ENCODE measurements at places on chromosomes 3 and 15.
A peak's percentile ranks its signal among the peaks of the same experiment; 100 is the strongest.

- no peak for DNase-seq
Measured at GRCh38 chr3:50620420-50620819, 3.5 kb downstream of the MAPKAPK3 start.

DNA sequence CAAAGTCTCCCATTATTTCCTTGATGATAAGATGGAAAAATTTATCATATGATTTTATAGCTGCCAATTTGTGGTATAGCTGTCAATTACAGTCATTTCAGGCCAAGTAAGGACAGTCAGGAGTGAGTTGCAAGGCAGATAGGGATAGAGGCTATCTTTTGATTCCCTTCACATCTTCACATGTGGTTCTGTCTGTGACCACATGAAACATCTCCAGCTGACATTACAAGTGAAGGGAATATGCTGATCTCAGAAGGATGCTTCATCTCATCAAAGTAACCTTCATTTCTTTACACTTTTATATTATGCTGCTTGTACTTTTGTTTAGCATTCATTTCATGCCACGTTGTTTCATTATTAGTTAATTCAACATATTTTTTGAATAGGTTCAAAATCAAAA, 136.9 kb upstream of the CFAP20DC start:
- no peak for DNase-seq

- peak; percentile 36 for DNase-seq
Measured at GRCh38 chr15:66923438-66923881, 141.9 kb upstream of the SMAD3 start.

DNA sequence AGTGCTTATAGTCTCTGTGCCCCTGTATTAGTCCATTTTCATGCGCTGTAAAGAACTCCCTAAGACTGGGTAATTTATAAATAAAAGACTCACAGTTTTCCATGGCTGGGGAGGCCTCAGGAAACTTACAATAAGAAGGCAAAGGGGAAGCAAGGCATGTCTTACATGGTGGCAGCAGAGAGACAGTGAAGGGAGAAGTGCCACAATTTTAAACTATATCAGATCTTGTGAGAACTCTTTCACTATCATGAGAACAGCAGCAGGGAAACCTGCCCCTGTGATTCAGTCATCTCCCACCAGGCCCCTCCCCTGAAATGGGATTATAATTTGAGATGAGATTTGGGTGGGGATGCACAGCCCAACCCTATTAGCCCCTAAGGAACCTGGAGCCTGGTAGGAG, 243.2 kb downstream of the EDEM1 start:
- DNase-seq = no peak

- DNase-seq = no peak
Measured at GRCh38 chr3:66572090-66572675, 71.4 kb upstream of the LRIG1 start.

GRCh38 chr3:197539651-197540051, 16.1 kb downstream of the BDH1 start:
- no peak for DNase-seq

GRCh38 chr3:126664591-126665214, 9.8 kb upstream of the TXNRD3 start:
- DNase-seq = no peak

- no peak for DNase-seq
Measured at GRCh38 chr3:143479727-143480126, 360.2 kb downstream of the CHST2 start.

- DNase-seq = no peak
Measured at GRCh38 chr3:133570937-133571320, 2.6 kb upstream of the CDV3 start.

GRCh38 chr15:39579487-39580116, 1.3 kb upstream of the THBS1 start:
- DNase-seq = peak; percentile 3

DNA sequence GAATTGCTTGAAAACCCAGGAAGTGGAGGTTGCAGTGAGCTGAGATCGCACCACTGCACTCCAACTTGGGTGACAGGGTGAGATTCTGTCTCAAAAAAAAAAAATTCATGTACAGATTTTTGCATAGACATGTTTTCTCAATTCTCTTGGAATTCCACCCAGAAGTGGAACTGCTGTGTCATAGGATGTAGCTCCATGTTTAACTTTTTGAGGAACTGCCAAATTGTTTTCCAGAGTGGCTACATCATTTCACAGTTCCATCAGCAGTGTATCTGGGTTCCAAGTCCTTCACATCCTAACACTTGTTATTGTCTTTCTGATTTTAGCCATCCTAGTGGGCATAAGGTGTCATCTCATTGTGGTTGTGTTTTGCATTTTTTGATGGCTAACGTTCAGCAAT, 9.9 kb downstream of the CAPN7 start:
- DNase-seq = no peak

DNA sequence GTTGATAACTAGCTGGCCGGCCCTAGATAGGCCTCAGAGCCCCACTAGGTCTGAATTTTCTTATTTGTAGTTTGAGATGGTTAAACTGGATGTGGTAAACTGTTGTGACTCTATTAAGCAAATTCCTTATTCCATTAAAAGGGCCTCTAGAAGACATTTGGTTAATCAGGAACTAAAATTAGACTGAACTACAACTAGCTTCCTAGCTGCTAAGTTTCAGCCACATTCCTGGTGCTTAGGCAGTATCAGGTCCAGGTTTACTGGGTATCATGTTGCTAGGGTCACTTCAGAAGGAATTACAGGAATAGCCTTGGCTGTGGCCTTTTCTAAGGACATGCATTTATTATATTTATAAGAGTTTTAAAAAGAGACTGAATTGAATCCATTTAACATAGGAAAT, 136.3 kb downstream of the PLD1 start:
- no peak for DNase-seq

DNA sequence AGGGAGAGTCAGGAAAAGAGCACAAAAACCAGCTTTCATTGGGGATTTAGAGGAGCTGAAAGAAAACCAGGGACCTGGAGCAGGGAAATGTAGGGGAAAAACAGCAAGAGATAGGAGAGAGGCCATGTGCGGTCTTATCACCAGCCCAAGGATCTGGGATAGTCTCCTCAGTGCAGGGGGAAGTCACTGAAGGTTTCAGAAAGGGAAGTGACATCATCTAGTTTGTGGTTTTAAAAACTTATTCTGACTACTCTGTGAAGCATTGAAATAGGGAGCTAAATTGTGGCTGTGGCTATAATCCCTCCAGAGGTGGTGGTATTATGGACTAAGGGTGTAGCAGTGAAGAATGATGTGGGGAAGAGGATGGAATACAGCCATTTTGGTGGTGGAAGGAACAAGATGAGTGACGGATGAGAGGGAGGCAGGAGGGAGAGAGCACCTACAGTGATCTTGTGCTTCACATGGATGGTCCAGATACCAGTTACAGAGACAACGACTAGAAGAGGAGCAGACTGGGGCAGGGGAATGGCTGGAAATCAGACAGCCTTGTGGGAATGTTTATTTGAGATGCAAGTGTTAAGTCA, 72.7 kb downstream of the HMG20A start:
- DNase-seq = no peak

Data from activated naive CD4-positive, alpha-beta T cell treated with Interleukin-2 at 50 U/mL for 16 hours (primary cell).